CD4-positive, alpha-beta memory T cell (primary cell): ENCODE measurements at places on chromosomes 5 and 9. TPM values are rescaled to one million over a fixed set of nuclear protein-coding genes. Genes with fewer than 3 reads are reported as not detected.

- no peak overlapping the region for H3K4me3 ChIP-seq
- H3K27ac ChIP-seq = no peak overlapping the region
- no peaks in the 10 kb centered on the region for H3K4me1 ChIP-seq
- no peaks in the 10 kb centered on the region for H3K27me3 ChIP-seq
Observed at GRCh38 chr5:1336106-1336561, 8.8 kb downstream of the CLPTM1L start.

DNA sequence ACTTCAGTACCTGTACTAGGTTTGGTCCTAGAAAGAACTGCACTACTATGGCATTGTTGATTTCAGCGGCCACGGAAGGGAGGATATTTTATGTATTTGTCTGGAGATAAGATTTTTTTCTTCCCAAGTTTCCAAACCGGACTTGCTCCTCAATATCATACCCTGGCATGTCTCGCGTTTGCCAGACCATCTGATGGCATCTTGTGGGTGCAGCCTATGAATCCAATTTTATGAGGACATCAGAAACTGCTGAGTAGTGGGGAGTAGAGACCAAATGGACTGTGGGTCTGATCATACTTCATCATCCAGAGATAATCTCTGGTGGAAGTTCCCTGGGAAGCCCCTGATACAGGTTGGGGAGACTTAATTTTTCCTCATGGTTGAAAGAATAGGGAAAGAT lies 716.1 kb upstream of the WWC1 start:
- H3K27me3 ChIP-seq = no peaks in the 10 kb centered on the region
- DNase-seq = no peak
- H3K4me3 ChIP-seq = no peak overlapping the region
- H3K27ac ChIP-seq = no peak overlapping the region
- H3K4me1 ChIP-seq = no peaks in the 10 kb centered on the region

GRCh38 chr9:7982907-7983306 lies 183.3 kb upstream of the DMAC1 start:
- no peak for DNase-seq
- no peaks in the 10 kb centered on the region for H3K36me3 ChIP-seq
- H3K27ac ChIP-seq = no peak overlapping the region

PCDHB11 gene
- total RNA-seq = not detected

GRCh38 chr5:17094830-17095229 lies 122.6 kb upstream of the BASP1 start:
- no peaks in the 10 kb centered on the region for H3K27me3 ChIP-seq
- H3K4me3 ChIP-seq = no peak overlapping the region
- no peaks in the 10 kb centered on the region for H3K36me3 ChIP-seq
- DNase-seq = no peak

FST gene
- total RNA-seq = 2.3 TPM

DNA sequence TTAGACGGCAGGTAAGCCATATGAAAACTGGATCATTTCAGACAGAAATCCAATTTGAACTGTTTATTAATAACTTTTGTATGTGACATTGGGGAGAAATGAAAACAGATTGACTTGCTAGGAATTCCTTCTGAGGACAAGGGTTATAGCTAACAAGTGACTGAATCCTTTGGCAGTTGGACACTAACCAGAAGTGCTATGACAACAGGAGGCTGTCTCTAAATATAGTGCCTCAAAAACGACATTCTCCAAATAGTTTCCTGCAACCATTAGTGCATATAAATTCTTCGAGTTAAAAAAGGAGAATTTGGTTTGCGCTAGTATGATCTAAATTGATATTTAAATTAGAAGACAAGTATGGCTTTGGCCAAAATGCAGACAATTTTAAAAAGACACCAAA lies 338.6 kb downstream of the PTPRD start:
- DNase-seq = no peak
- H3K36me3 ChIP-seq = no peaks in the 10 kb centered on the region
- H3K27me3 ChIP-seq = no peaks in the 10 kb centered on the region
- no peak overlapping the region for H3K27ac ChIP-seq

SPINK7 gene
- not detected for total RNA-seq

- peaks cover 6% of the 10 kb centered on the region for H3K4me1 ChIP-seq
- H3K4me3 ChIP-seq = no peak overlapping the region
- H3K27me3 ChIP-seq = no peaks in the 10 kb centered on the region
- H3K36me3 ChIP-seq = peaks cover 60% of the 10 kb centered on the region
- no peak for DNase-seq
Observed at GRCh38 chr5:68298479-68298878, 82.9 kb downstream of the PIK3R1 start.

- no peaks in the 10 kb centered on the region for H3K27me3 ChIP-seq
- H3K27ac ChIP-seq = no peak overlapping the region
- H3K4me1 ChIP-seq = no peaks in the 10 kb centered on the region
- DNase-seq = no peak
- no peaks in the 10 kb centered on the region for H3K36me3 ChIP-seq
- no peak overlapping the region for H3K4me3 ChIP-seq
Observed at GRCh38 chr5:84589926-84590325, 205.2 kb upstream of the EDIL3 start.

- no peaks in the 10 kb centered on the region for H3K27me3 ChIP-seq
- no peaks in the 10 kb centered on the region for H3K4me1 ChIP-seq
- no peak overlapping the region for H3K27ac ChIP-seq
- no peaks in the 10 kb centered on the region for H3K36me3 ChIP-seq
- H3K4me3 ChIP-seq = no peak overlapping the region
- DNase-seq = no peak
Observed at GRCh38 chr9:22683700-22684075, 237.1 kb downstream of the DMRTA1 start.

- DNase-seq = no peak
- no peak overlapping the region for H3K27ac ChIP-seq
- H3K4me3 ChIP-seq = no peak overlapping the region
- H3K27me3 ChIP-seq = no peaks in the 10 kb centered on the region
- H3K36me3 ChIP-seq = no peaks in the 10 kb centered on the region
Observed at GRCh38 chr5:126433701-126434100, 10.5 kb downstream of the GRAMD2B start.

CAAP1 gene
- 20.0 TPM for total RNA-seq

DNA sequence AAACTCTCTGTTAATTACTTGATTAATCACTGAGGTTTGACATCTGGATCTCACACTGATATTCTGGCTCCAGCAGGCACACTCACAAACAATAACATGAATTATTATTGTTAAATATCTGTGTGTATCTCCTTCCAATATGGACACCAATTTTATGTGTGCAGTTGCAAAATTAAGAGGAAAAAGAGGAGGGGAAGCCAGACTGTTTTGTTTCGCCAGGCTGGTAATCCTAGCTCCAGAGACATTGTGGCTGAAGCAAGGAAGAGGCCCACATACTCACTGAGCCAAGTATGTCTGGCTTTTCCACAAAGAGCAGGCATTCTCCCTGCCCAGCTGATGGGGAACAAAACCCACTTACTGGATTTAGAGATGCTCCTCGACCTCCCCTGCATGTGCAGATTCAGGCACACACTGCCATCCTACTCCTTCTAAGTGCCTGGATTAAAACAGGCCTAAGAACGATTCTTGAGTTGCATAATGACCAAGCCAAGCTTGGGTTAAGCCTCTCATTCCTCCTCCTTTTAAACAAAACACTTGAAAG lies 181.9 kb downstream of the ESM1 start:
- H3K27ac ChIP-seq = no peak overlapping the region
- H3K4me3 ChIP-seq = no peak overlapping the region
- DNase-seq = no peak
- H3K36me3 ChIP-seq = no peaks in the 10 kb centered on the region
- no peaks in the 10 kb centered on the region for H3K4me1 ChIP-seq

DNA sequence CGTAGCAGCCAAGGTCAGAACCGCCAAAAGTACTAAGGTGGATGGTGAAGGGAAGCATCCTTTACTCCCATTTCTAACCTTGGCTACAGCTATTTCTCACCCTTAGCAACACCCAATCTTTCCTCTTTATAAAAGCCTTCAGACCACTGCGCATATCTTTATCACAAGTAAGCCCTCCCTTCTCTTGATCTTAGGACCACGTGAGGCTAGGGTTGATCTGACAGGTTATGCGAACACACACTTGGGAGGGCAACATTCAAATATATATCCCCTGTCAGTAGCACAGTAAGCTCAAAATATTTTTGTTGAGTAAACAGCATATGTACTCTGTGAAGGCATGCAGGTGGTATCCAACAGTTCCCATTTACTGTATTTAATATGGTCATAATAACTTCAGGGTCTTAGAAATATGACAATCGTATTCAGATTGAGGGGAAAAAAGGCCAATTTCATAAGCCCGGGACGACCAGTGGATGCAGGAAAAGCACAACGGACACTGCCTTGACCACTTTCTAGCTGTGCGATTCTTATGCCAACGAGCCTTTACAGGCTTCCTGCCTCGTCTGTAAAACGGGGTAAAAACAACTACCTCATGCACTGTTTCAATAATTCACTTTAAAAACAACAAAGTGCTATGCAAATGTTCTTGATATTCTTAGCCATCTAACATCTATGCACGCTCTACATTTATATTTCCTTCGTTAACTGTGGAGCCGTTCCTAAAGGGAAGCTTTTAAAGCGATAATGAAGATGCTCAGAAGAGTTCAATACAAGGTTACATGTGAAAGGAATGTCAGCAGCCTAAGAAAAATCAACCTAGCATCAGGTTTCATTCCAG lies 1.3 kb downstream of the ARSB start:
- no peak for DNase-seq
- H3K36me3 ChIP-seq = no peaks in the 10 kb centered on the region
- H3K4me3 ChIP-seq = peak overlapping the region; percentile 34
- peaks cover 17% of the 10 kb centered on the region for H3K4me1 ChIP-seq

GPRIN1 gene
- total RNA-seq = 0.41 TPM
